T-cell (primary cell): ENCODE measurements at places on chromosomes 6 and 20. TPM values are rescaled to one million over a fixed set of nuclear protein-coding genes. Genes with fewer than 3 reads are reported as not detected.
A peak's percentile ranks its signal among the peaks of the same experiment; 100 is the strongest.

GRCh38 chr6:16329233-16329632 lies 90.8 kb downstream of the GMPR start:
- H3K27me3 ChIP-seq: no peaks in the 10 kb centered on the region
- H3K4me1 ChIP-seq: peaks cover 5% of the 10 kb centered on the region
- no peaks in the 10 kb centered on the region for H3K36me3 ChIP-seq
- no peak overlapping the region for H3K27ac ChIP-seq

- DNase-seq: no peak
- H3K4me1 ChIP-seq: no peaks in the 10 kb centered on the region
- H3K36me3 ChIP-seq: no peaks in the 10 kb centered on the region
- no peaks in the 10 kb centered on the region for H3K27me3 ChIP-seq
Observed at GRCh38 chr6:72151742-72152141, 265.4 kb downstream of the RIMS1 start.

DNA sequence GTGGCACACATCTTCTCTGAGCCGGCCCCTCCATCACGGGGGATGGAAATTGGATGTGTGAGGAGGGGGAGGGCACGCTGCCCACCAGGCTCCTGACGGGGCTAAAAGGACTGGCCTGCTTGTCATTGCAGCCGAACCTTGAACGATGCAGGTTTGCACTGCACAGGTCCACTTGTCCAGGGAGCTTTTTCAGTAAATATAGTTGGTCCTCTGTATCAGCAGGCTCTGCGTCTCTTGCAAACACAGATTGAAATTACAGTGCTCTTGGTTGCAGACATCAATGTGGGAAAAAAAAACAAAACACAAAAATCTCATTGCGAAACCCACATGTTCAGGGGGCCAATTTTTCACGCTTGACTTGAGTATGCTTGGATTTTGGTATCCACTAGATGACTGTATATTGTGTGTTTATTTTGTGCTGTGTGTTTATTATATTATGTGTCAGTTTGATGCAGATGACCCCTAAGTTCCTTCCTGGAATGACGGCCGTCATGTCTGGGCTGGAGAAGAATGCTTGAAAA lies 29.2 kb downstream of the ERMARD start:
- peaks cover 16% of the 10 kb centered on the region for H3K36me3 ChIP-seq
- DNase-seq: no peak
- no peaks in the 10 kb centered on the region for H3K4me1 ChIP-seq
- no peaks in the 10 kb centered on the region for H3K27me3 ChIP-seq
- H3K27ac ChIP-seq: no peak overlapping the region
- H3K4me3 ChIP-seq: no peak overlapping the region

- DNase-seq: no peak
- no peaks in the 10 kb centered on the region for H3K36me3 ChIP-seq
- no peak overlapping the region for H3K4me3 ChIP-seq
- no peaks in the 10 kb centered on the region for H3K4me1 ChIP-seq
- no peaks in the 10 kb centered on the region for H3K27me3 ChIP-seq
Observed at GRCh38 chr20:16926626-16927430, 178.7 kb downstream of the OTOR start.

- peaks cover 6% of the 10 kb centered on the region for H3K36me3 ChIP-seq
- no peaks in the 10 kb centered on the region for H3K4me1 ChIP-seq
- DNase-seq: no peak
- no peak overlapping the region for H3K4me3 ChIP-seq
- H3K27me3 ChIP-seq: no peaks in the 10 kb centered on the region
Observed at GRCh38 chr6:35831257-35832007, 26.3 kb downstream of the LHFPL5 start.

DNA sequence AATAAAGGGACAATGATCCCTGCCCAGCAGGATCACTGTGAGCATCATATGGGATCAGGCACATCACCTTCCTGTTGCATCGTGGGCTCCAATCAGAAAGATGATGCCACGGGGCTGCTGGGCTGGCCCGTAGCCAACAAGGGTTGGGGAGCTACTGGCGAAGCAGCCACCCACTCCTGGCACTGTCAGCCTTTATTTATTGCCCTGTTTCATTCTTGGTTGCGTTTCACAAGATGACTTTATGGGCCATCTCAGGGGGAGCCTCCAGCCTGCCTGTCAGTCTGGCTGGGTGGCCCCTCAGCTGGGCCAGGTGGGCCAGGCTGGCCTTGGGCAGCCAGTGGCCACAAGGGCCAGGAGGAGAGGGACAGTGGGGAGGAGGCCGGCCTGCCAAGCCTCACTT lies 17.3 kb downstream of the VSTM2L start:
- H3K4me1 ChIP-seq: no peaks in the 10 kb centered on the region
- no peak for DNase-seq
- no peak overlapping the region for H3K4me3 ChIP-seq
- H3K36me3 ChIP-seq: no peaks in the 10 kb centered on the region
- no peaks in the 10 kb centered on the region for H3K27me3 ChIP-seq

DNA sequence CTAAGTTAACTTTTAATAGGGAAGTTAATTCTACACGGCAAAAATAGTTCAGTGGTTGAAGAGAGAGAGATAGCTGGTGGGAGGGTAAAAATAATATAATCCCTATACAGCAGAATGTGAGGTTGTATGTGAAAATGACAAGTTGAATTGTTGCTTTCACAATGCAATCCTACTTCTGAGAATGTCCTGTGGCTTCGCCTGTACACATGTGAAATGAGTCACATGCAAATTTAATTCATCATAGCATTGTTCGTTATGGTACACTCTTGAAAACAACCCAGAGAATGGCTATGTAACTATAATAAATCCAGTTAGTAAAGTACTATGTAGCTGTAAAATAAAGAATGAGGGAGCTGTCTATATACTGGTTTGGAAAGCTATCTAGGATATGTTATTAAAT lies 46.0 kb upstream of the HINT3 start:
- DNase-seq: no peak
- H3K27me3 ChIP-seq: no peaks in the 10 kb centered on the region
- H3K36me3 ChIP-seq: peaks cover 2% of the 10 kb centered on the region
- no peak overlapping the region for H3K27ac ChIP-seq
- H3K4me3 ChIP-seq: no peak overlapping the region

- H3K27me3 ChIP-seq: no peaks in the 10 kb centered on the region
- H3K36me3 ChIP-seq: no peaks in the 10 kb centered on the region
- no peak overlapping the region for H3K4me3 ChIP-seq
- no peak for DNase-seq
- H3K27ac ChIP-seq: no peak overlapping the region
- H3K4me1 ChIP-seq: no peaks in the 10 kb centered on the region
Observed at GRCh38 chr20:11034025-11034424, 360.2 kb upstream of the JAG1 start.

DNA sequence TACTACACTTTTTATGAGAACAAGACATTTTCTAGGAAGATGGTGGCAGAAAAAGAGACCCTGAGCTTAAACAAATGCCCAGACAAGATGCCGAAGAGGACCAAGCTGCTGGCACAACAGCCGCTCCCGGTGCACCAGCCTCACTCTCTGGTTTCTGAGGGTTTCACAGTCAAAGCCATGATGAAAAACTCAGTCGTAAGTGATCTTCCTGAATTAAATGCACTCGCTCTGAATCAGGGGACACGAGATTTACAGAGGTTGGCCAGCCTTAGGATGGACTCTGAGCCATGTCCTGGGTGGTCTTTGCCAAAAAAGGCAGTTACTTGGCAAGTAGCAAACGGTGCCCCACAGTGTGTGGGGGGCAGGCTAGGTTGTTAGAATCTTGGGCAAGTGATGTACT lies 423 bp downstream of the PACRG start:
- no peak overlapping the region for H3K4me3 ChIP-seq
- H3K27me3 ChIP-seq: no peaks in the 10 kb centered on the region
- DNase-seq: no peak
- H3K27ac ChIP-seq: peak overlapping the region; percentile 80
- H3K36me3 ChIP-seq: no peaks in the 10 kb centered on the region

DNA sequence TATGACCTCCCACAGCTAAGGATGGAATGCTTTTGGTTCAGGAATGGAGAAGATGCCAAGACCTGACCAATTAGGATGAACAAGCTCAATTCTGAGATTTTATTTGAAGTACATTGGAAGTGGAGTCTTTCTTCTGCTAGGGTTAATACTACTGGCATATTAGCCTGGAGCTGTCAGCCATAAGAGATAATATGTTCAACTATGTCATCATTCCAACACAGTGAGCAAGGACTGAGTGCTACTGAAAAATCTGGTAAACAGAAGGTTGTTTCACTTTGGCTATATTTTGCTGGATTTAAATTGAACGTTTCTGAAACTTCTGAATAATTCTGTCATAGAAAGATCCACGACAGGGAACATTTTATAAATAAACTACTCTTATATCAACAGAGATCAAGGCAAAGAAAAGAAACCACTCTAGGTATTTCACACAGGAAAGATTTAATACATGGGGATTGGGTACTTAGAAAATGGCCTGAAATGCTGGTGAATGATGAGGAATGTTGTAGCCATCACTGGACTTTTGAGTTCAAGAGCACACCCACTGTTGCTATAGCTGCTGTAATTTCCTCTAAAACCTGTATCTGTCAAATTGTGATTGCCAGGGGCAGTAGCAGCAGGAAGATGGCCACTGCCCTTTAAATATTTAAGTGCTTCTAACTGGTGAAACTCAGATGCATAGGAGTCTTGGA lies 200.5 kb downstream of the PLCB4 start:
- no peak overlapping the region for H3K4me3 ChIP-seq
- H3K4me1 ChIP-seq: no peaks in the 10 kb centered on the region
- H3K27ac ChIP-seq: no peak overlapping the region

GRCh38 chr20:14865169-14865568 lies 527.8 kb upstream of the FLRT3 start:
- H3K27me3 ChIP-seq: no peaks in the 10 kb centered on the region
- no peak for DNase-seq
- no peaks in the 10 kb centered on the region for H3K4me1 ChIP-seq
- no peaks in the 10 kb centered on the region for H3K36me3 ChIP-seq

GRCh38 chr6:156876302-156876701 lies 99.1 kb downstream of the ARID1B start:
- no peak overlapping the region for H3K27ac ChIP-seq
- no peak overlapping the region for H3K4me3 ChIP-seq
- no peaks in the 10 kb centered on the region for H3K4me1 ChIP-seq

DNA sequence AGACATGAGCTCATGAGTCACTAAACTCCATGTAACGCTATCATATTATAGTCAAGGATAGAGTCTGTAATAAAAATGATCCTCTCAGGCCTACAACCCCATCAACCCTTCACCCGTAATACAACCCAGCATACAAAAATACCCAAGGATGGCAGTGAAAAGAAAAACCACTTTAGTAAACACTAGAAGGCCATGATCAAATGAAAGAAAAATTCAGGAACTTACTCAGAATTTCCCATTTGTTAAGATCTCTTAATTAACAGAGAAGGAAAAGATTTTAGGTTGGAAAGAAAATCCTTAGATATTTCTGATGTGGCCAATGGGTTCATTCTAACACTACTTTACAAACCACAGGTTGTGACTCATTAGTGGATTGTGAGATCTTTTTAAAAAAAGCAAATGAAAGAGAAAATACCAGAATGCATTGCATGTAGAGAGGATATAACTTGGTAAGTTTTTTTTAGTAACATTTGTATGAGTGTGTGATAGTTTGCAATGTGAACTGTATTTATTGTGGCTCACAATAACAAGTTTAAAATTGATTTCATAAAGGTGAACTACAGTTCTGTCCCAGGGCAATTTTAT lies 8.0 kb upstream of the UBE2J1 start:
- no peak overlapping the region for H3K4me3 ChIP-seq
- H3K27me3 ChIP-seq: no peaks in the 10 kb centered on the region
- DNase-seq: no peak
- no peaks in the 10 kb centered on the region for H3K4me1 ChIP-seq
- no peaks in the 10 kb centered on the region for H3K36me3 ChIP-seq
- no peak overlapping the region for H3K27ac ChIP-seq

DNA sequence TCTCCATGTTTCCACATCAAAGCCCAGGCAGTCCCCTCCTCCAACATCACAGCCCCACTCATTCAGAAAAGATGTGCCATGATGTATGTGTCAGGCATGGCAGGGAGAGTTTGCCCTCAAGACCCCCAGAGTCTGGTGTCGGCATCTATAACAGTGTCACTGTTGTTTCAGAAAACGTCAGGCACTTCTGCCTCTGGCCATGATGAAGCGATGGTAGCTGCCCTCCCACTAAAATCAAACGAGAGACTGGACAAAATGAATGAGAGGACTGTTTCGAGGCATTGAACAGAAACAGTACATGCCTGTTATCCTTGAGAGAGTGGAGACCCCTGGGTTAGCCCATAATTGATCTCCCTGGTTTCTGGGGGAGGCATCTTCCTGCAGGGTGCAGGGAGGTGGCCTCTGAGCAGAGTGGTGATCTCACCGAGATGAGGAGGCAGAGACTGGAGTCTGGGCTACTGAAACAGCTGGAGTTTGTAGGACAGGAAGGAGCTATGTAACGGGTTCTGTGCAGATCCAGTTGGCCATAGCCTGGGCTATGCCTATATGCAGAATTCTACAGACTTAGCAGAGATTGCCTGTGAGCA lies 144.5 kb downstream of the SYCP2 start:
- H3K4me3 ChIP-seq: no peak overlapping the region
- no peak overlapping the region for H3K27ac ChIP-seq
- H3K27me3 ChIP-seq: peaks cover 26% of the 10 kb centered on the region

GRCh38 chr20:17562804-17563305 lies 7.0 kb upstream of the DSTN start:
- peaks cover 2% of the 10 kb centered on the region for H3K4me1 ChIP-seq
- DNase-seq: no peak
- H3K36me3 ChIP-seq: no peaks in the 10 kb centered on the region
- no peak overlapping the region for H3K27ac ChIP-seq
- H3K27me3 ChIP-seq: no peaks in the 10 kb centered on the region

DNA sequence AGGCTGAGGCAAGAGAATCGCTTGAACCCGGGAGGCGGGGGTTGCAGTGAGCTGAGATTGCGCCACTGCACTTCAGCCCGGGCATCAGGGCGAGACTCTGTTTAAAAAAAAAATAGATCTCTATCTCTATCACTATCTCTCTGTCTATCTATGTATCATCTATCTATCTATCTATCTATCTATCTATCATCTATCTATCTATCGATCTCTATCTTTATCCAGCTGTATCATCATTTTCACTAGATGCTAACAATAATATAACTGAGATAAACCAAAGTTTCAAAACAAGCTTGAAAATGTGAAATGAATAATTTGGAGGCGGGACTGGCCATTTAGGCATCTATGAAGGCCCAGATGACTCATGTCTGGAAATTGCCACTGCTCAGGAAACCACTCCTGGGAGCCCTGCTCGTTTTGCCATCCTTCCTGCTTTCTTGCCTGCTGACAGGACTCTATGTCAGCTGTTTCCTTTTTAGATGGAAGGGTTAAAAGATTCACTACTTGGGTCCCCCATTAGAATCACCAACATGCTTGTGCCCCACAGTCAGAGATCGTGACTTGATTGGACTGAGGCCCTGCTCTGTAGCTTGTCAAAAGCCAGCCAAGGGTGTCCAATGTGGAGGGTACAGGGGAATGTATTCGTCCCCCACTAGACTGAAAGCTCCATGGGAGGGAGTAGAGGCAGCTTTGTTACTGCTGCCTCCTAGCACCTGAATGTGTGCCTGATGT lies 61.7 kb downstream of the UTRN start:
- DNase-seq: no peak
- H3K36me3 ChIP-seq: no peaks in the 10 kb centered on the region
- no peak overlapping the region for H3K4me3 ChIP-seq
- no peaks in the 10 kb centered on the region for H3K27me3 ChIP-seq

GRCh38 chr20:40579701-40580100 lies 109.3 kb downstream of the MAFB start:
- no peaks in the 10 kb centered on the region for H3K27me3 ChIP-seq
- no peak for DNase-seq
- no peak overlapping the region for H3K27ac ChIP-seq
- H3K4me3 ChIP-seq: no peak overlapping the region
- no peaks in the 10 kb centered on the region for H3K4me1 ChIP-seq
- no peaks in the 10 kb centered on the region for H3K36me3 ChIP-seq

TMC2 gene
- total RNA-seq: not detected

OXT gene
- total RNA-seq: 1.5 TPM

PEDS1 gene
- total RNA-seq: 17.7 TPM

RANBP9 gene
- total RNA-seq: 46.8 TPM

ZNF165 gene
- 4.4 TPM for total RNA-seq

LY6G6C gene
- total RNA-seq: not detected

TAF4 gene
- 39.5 TPM for total RNA-seq

SMOC2 gene
- 0.16 TPM for total RNA-seq

TAAR9 gene
- total RNA-seq: not detected
